ENCODE measurements at places on chromosomes 2 and 18. TPM values are rescaled to one million over a fixed set of nuclear protein-coding genes. Genes with fewer than 3 reads are reported as not detected.

GRCh38 chr2:143463719-143464118 is 334.5 kb downstream of the ARHGAP15 start:
- H3K36me3 ChIP-seq: no peaks in the 10 kb centered on the region
- no peak for DNase-seq
- H3K27me3 ChIP-seq: no peaks in the 10 kb centered on the region
- H3K4me1 ChIP-seq: peaks cover 2% of the 10 kb centered on the region
- H3K27ac ChIP-seq: no peak overlapping the region

- no peaks in the 10 kb centered on the region for H3K27me3 ChIP-seq
- no peak overlapping the region for H3K4me3 ChIP-seq
- H3K4me1 ChIP-seq: no peaks in the 10 kb centered on the region
- no peaks in the 10 kb centered on the region for H3K36me3 ChIP-seq
- DNase-seq: no peak
Measured at GRCh38 chr2:188279093-188279445, 12.6 kb upstream of the GULP1 start.

Gene LTBP1
- 573 TPM for total RNA-seq

DNA sequence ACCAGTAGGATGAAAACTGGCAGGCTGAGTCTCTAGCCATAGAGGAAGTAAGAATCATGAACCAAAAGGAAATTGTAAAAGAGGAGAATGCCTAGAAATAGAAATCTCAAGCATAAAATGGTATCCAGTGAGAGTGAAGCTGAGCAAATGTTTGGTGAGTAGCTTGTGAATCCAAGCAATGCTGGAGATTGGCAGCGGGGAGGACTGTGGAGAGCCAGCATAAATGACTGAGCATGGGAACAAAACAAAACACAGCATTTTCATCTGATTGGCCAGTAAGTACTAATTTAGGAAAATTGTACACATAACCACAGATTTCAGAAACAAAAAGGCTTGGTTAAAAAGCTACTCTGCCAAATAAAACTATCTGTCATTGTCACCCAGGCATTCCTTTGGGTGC is 390.0 kb downstream of the STK39 start:
- H3K4me1 ChIP-seq: no peaks in the 10 kb centered on the region
- H3K27ac ChIP-seq: no peak overlapping the region
- H3K4me3 ChIP-seq: no peak overlapping the region
- no peak for DNase-seq
- no peaks in the 10 kb centered on the region for H3K36me3 ChIP-seq

DNA sequence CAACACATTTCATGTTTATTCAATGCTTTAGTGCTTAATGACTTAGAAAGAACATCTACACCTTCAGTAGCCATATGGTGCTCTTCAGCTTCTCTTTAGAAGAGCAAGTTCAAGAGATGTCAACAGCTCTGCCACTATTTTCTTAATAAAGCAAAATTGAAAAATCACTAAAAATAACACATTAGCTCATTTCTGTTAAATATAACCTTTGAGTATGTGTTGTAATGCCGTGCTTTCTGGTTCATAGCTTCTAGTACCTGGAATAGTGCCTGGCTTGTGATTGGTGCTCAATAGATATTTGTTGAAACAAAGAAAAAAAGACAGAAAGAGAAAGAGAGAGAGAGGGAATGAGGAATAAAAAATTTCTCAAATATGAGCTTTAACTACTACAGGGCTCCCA is 349.8 kb upstream of the SPRED2 start:
- no peak overlapping the region for H3K4me3 ChIP-seq
- H3K4me1 ChIP-seq: no peaks in the 10 kb centered on the region
- no peak for DNase-seq

DNA sequence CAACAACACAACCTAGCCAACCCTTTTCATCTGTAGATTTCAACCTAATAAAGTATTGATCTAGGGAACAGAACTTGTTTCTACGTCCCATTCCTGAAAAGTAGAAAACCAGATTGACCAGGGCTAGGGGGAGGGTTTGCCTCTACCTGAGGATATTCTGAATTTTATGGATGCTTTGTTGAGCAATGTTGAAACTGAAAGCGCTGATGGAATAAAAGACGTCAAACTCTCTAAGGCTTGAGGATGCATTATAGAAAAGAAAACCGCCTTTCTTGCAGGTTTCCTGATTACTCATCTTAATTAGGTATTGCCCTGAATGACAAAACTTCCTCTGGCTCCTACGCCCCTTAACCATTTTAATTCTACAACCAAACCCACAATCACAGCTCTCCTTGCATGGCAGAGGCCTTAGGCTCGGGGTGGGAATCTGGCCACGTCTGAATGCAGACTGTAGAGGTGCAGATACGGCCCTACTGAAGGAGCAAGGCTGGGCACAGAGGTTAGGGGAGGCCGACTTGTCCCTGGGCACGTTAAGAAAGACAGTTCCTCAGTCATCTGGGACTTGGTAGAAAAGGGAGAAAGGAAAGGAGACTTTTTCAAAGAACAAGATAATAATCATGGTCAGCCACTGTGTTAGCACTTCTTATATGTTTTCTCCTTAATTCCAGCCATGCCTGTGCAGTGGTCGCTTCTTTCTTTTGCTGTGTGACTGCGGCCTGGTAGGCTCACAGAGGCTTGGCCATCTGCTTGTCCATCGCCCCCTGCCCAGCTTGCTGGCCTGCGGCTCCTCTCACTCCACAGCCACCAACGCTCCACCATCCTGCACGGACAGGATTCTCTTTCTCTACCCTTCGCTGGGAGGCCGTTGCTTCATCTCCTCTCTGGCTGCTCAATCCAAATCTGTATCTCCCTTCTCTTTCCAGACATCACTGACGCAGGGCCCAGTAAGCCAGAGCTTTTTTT is 209.5 kb downstream of the VAPA start:
- no peaks in the 10 kb centered on the region for H3K27me3 ChIP-seq
- no peak overlapping the region for H3K4me3 ChIP-seq
- no peak for DNase-seq
- no peaks in the 10 kb centered on the region for H3K4me1 ChIP-seq

DNA sequence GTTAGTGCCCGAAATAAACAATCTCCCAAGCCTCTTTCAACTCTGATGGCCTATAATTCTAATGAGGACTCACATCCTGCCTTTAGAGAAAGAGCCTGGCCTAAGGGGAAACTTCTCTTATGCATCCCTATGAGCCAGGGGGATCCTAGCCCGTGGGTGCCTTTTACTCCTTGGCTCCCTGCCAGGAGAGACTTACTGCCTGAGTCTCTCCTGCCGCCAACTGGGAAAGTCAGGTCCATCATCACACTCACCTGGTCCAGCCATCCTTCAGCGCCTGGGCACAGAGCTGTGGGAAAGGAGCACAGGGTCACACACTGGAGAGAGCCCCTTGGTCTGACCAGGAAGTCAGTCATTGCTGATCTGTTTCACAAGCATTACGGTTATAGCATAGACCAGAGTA is 24.1 kb downstream of the ENOSF1 start:
- H3K27me3 ChIP-seq: no peaks in the 10 kb centered on the region
- no peak for DNase-seq
- H3K27ac ChIP-seq: no peak overlapping the region
- H3K4me1 ChIP-seq: no peaks in the 10 kb centered on the region

- DNase-seq: no peak
- H3K4me3 ChIP-seq: no peak overlapping the region
- no peaks in the 10 kb centered on the region for H3K27me3 ChIP-seq
- H3K27ac ChIP-seq: no peak overlapping the region
- no peaks in the 10 kb centered on the region for H3K36me3 ChIP-seq
Measured at GRCh38 chr2:150812066-150812465, 324.6 kb upstream of the RND3 start.

GRCh38 chr18:50624981-50625380 is 65.1 kb downstream of the MAPK4 start:
- H3K36me3 ChIP-seq: no peaks in the 10 kb centered on the region
- DNase-seq: no peak
- H3K4me3 ChIP-seq: no peak overlapping the region

Gene NTSR2
- not detected for total RNA-seq

Gene IL36B
- not detected for total RNA-seq

DNA sequence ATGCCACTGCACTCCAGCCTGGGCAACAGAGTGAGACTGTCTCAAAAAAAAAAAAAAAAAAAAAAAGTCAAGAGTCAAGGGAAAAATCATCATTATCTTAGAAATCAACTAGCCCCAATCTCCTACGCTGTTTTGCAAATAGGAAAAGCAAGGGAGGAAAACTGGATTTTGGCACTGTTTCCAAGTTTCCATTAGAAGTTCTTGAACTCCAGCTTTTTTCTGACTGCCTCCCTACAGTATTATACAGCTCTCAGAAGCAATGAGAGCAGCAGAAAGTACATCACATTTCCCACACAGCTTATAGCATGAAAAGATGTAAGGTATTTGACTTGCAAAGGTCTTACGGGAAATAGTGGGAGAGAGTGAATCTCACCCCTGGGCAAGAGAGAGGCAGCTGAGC is 127.8 kb downstream of the OSR1 start:
- H3K36me3 ChIP-seq: no peaks in the 10 kb centered on the region
- H3K4me3 ChIP-seq: no peak overlapping the region

DNA sequence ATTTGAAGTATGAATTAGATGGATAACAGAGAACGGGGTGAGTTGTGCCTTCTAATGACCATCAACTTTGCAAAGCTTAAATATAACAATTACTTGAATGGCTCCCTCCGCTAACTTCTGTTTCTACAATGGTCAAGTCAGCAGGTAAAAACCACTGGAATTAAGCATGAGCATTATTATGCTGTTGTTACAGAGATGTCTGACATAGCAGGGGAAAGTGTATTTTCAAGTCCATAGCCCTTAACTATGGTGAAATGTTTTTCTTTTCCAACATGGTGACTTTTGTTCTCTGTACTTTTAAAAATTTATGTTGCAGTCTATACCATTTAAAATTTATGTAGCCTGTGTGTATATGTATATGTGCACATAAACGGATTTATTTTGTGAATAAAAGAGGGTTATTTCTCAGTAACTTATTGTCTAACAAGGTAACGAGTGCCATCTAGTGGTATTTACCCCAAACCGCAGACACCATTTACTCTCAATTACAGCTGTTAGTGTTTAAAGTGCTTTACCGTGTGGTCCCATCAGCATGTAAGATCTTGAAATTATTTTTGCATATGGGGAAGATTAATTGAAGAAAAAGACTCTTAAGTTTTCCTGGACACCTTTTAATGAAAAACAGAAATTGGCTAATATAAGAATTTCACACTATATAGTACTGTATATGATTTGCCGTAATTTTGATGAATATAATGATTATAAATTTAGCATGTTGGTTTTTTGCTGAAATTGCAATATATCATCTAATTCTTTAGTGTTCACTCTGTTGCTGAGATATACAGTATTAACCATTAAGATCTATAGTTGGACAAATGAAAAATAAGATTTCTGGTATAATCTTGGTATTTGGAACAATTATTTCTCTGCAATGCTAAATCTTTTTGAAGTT is 78.2 kb downstream of the UBE2E3 start:
- no peak overlapping the region for H3K4me3 ChIP-seq
- H3K27me3 ChIP-seq: no peaks in the 10 kb centered on the region
- no peaks in the 10 kb centered on the region for H3K36me3 ChIP-seq
- no peak overlapping the region for H3K27ac ChIP-seq

GRCh38 chr2:65487404-65487803 is 55.0 kb upstream of the SPRED2 start:
- no peaks in the 10 kb centered on the region for H3K27me3 ChIP-seq
- no peak for DNase-seq
- no peaks in the 10 kb centered on the region for H3K36me3 ChIP-seq
- H3K4me1 ChIP-seq: no peaks in the 10 kb centered on the region

Gene HAAO
- total RNA-seq: 29.1 TPM

DNA sequence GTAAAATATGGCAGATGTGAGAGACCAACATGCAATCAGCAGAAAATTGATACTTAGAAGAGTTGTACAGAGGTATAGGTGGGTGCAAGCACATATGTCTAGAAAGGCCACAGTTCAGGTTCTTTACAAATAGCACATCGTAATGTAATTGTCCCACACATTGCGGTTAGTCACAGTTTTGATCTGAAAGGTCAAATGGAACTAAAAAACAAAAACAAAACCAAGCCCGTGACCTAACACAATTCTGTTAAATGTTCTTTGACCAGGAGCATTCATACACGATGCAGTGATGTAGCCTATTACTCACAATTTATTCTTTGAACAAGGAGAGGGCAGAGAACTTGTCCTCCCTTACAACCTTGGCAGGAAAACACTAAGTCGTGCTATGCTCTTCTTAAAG is 108.9 kb upstream of the MAP4K3 start:
- no peak overlapping the region for H3K4me3 ChIP-seq
- peaks cover 4% of the 10 kb centered on the region for H3K4me1 ChIP-seq
- no peaks in the 10 kb centered on the region for H3K27me3 ChIP-seq
- H3K27ac ChIP-seq: no peak overlapping the region
- no peak for DNase-seq
- no peaks in the 10 kb centered on the region for H3K36me3 ChIP-seq

DNA sequence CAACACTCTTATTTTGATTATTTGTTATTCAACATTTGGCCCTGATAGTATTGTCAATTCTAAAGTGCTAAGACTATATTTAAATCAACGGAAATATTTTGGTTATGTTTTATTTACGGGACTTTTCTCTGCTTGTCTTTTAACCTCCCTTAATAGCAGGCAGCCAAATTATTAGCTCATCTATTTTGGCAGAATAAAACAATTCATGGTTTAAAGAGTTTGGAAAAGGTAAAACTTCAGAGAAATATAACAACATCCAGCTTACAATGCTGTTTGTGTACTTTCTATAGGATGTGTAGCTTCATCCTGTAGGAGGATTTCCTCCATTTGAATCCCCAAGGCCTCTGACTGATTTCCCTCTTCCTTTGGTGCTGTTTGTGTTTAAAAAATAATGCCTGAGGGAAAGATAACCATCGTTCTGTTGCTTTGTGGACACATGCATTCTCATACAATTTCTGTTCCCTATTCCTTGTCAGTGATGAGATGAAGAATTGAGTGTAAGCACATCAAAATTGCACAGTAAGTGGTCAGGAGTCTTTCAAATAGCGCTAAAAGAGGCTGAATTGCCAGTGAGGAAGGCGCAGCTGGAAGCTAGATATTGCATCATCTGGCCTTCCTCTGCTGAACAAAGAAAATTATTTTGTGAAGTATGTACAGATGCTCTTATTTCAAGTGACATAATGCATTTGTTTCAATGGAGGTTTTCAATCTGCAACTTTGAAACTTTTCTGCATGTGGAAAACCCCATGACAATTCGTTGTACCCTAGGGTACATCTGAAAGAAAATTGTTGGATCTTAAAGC is 80.3 kb downstream of the CD28 start:
- no peak overlapping the region for H3K4me3 ChIP-seq
- no peaks in the 10 kb centered on the region for H3K27me3 ChIP-seq
- no peak overlapping the region for H3K27ac ChIP-seq
- H3K4me1 ChIP-seq: peaks cover 3% of the 10 kb centered on the region
- peaks cover 2% of the 10 kb centered on the region for H3K36me3 ChIP-seq

- no peaks in the 10 kb centered on the region for H3K27me3 ChIP-seq
- no peak overlapping the region for H3K4me3 ChIP-seq
- peaks cover 2% of the 10 kb centered on the region for H3K4me1 ChIP-seq
- no peaks in the 10 kb centered on the region for H3K36me3 ChIP-seq
Measured at GRCh38 chr2:227862227-227862740, 9.1 kb upstream of the DAW1 start.

- H3K4me1 ChIP-seq: no peaks in the 10 kb centered on the region
- no peak overlapping the region for H3K4me3 ChIP-seq
Measured at GRCh38 chr18:5951515-5952091, 56.3 kb upstream of the TMEM200C start.

All from aorta (tissue), 5 donors.